Right atrium auricular region (tissue), 2 donors: ENCODE measurements at places on chromosomes 1 and 21.

DNA sequence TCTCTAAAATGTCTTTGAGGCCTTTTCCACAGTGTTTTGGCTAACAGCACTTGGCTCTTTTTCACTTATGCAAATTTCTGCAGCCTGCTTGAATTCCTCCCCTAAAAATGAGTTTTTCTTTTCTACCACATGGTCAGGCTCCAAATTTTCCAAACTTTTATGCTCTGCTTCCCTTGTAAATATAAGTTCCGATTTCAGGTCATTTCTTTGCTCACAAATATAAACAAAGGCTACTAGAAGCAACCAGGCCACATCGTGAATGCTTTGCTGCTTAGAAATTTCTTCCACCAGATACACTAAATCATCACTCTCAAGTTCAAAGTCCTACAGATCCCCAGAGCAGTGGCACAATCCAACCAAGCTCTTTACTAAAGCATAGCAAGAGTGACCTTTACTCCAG, 28.1 kb upstream of the BTG3 start:
- H3K4me1 ChIP-seq: no peaks in the 10 kb centered on the region
- no peak overlapping the region for H3K27ac ChIP-seq
- H3K36me3 ChIP-seq: no peaks in the 10 kb centered on the region
- no peak overlapping the region for H3K4me3 ChIP-seq

DNA sequence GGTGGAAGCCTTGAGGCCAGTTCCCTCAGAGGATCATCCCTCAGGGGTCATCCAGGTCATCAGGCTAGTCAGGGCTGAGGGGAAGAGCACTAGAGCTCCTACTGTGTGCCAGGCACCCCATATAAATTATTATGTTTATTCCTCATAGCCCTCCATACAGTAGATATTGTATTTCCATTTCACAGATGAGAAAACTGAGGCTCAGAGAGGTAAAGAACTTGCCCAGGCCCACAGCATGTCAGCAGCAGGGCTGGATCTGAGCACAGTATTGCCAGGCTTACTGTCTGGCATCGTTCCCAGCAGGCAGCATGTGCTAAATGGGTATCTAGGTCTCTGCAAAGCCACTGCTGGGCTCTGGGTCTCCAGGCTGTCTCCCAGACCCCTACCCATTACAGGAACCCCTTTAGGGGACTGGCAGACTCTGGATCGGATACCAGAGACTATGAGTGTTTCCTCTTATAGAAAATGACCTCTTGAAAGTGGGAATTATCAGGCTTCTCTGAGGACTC, 153.3 kb downstream of the PTPRU start:
- no peaks in the 10 kb centered on the region for H3K27me3 ChIP-seq
- no peaks in the 10 kb centered on the region for H3K4me1 ChIP-seq
- H3K36me3 ChIP-seq: no peaks in the 10 kb centered on the region
- H3K4me3 ChIP-seq: no peak overlapping the region

- no peak for DNase-seq
- H3K27ac ChIP-seq: no peak overlapping the region
- no peaks in the 10 kb centered on the region for H3K36me3 ChIP-seq
- H3K27me3 ChIP-seq: no peaks in the 10 kb centered on the region
- H3K4me1 ChIP-seq: no peaks in the 10 kb centered on the region
Observed at GRCh38 chr1:203915811-203916210, 54.4 kb downstream of the SNRPE start.

GRCh38 chr1:63000508-63000907, 216.6 kb downstream of the ATG4C start:
- no peaks in the 10 kb centered on the region for H3K27me3 ChIP-seq
- H3K36me3 ChIP-seq: no peaks in the 10 kb centered on the region
- no peak for DNase-seq
- H3K4me1 ChIP-seq: no peaks in the 10 kb centered on the region
- H3K27ac ChIP-seq: no peak overlapping the region
- H3K4me3 ChIP-seq: no peak overlapping the region

DNA sequence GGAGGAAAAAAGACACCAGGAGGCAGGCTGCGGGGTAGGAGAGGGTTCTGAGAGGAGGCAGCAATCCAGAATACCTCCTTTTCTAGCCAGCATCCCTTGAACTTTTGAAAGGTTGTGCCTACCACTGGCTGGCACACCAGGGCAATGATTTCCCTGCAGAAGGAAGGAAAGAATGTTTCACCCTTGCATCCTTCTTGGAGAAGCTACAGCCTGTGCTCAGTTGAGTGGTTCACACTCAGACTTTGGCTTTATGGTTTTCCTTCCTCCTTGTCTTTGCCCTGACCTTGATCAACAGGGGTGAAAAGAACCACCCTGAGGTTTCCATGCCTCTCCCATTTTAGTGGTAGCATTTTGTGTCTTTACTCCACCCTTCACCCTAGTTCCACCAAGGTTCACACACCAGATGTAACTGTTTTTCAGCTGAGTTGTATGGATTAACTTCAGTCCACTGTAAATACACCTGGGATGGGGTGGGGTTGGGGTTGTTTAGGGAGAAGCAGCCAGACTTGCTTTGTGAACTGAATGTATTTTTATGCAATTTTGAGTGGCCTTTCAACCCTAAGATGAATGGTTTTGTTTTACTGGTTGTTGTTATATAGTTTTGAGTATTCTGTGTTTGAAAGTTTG, 122.3 kb downstream of the SYT2 start:
- H3K27ac ChIP-seq: peak overlapping the region; percentile 82
- H3K36me3 ChIP-seq: peaks cover 16% of the 10 kb centered on the region
- DNase-seq: no peak
- peaks cover 78% of the 10 kb centered on the region for H3K4me1 ChIP-seq

DNA sequence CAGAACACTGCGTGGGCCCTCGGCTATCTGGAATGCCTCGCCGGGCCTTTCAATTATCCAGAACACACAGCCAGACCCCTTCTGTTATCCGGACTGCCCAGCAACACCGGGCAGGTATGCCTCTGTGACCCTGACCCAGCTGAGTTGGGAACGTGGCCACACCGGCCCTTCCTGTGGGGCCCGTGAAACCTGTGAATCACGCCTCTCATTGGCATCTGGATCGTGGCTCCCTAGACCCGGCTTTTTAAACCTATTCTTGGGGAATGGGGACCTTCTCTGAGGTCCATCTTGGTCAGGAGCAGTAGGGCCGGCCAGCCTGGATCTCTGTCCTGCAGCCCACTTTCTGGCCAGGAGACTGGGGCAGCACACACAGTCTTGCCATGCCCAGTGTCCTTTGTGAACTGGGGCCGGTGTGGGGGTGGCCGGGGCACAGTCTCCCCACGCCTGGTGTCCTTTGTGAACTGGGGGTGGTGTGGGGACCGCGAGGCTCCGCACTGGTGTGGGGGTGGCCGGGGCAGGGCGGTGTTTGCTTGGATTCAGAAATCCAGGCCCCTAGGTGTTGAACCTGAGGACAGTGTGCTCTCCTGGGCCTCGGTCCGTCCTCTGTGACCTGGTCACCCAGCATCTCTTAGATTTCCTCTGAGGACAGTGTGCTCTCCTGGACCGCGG, 11.1 kb downstream of the COL18A1 start:
- peak overlapping the region; percentile 43 for H3K27ac ChIP-seq
- H3K27me3 ChIP-seq: no peaks in the 10 kb centered on the region
- no peaks in the 10 kb centered on the region for H3K36me3 ChIP-seq
- H3K4me1 ChIP-seq: no peaks in the 10 kb centered on the region

- no peaks in the 10 kb centered on the region for H3K27me3 ChIP-seq
- no peak overlapping the region for H3K4me3 ChIP-seq
- no peaks in the 10 kb centered on the region for H3K36me3 ChIP-seq
- no peak overlapping the region for H3K27ac ChIP-seq
- no peak for DNase-seq
- H3K4me1 ChIP-seq: no peaks in the 10 kb centered on the region
Observed at GRCh38 chr1:198340139-198340538, 183.3 kb downstream of the NEK7 start.

DNA sequence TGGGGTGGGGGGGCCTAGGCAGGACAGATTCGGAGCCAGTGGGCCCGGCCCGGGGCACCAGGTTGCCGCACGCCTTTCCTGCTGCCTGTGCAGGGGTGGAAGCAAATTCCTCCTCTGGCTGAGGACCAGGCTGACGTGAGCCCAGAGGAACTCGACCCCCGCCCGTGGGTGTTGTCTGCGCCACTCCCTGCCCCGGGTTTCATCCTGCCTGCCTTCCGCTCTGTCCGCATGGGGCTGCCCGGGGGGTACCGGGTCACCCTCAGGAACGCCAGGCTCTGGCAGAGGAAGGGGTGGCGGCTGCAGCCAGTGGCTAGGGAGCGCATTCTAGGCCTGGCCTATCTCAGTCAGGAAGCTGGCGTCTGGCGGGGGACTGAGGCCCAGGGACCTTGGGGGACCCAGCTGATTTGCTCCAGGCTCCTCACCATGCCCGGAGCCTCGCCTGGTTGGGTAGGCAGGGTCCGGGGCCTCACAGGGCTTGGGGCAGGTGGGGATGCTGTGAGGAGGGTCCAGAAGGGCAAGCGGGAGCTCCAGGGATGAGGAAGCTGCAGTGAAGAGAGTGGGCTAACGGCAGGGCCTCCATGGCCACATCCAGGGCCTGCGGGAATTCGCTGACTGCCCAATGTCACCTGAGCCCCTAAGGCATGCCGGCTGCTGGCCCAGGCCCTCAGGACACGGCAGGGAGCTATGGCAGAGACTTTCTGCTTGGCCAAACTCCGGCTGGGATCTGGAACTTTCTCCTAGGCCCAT, 2.4 kb upstream of the IBA57 start:
- H3K36me3 ChIP-seq: no peaks in the 10 kb centered on the region
- H3K4me3 ChIP-seq: no peak overlapping the region
- peak; percentile 77 for DNase-seq
- peaks cover 3% of the 10 kb centered on the region for H3K4me1 ChIP-seq
- peak overlapping the region; percentile 100 for H3K27ac ChIP-seq
- H3K27me3 ChIP-seq: no peaks in the 10 kb centered on the region

- H3K4me1 ChIP-seq: no peaks in the 10 kb centered on the region
- no peaks in the 10 kb centered on the region for H3K36me3 ChIP-seq
Observed at GRCh38 chr1:47524272-47524671, 86.4 kb downstream of the FOXD2 start.

GRCh38 chr1:109277434-109278204, 5.3 kb downstream of the PSRC1 start:
- no peaks in the 10 kb centered on the region for H3K36me3 ChIP-seq
- H3K27ac ChIP-seq: no peak overlapping the region

DNA sequence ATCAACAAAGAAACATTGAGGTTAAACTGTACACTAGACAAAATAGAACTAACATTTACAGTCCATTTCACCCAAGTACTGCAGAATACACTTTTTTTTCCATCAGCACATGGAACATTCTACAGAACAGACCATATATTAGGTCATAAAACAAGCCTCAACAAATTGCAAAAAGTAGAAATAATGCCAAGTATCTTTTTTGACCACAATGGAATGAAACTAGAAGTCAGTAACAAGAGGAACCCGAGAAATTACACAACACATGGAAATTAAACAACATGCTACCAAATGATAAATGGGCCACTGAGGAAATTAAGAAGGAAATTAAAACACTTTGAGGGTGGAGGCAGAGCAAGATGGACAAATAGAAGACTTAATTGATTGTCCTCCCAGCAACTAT, 8.4 kb upstream of the C1orf185 start:
- no peaks in the 10 kb centered on the region for H3K36me3 ChIP-seq
- H3K4me3 ChIP-seq: no peak overlapping the region
- no peak for DNase-seq
- H3K27ac ChIP-seq: no peak overlapping the region
- H3K27me3 ChIP-seq: no peaks in the 10 kb centered on the region
- H3K4me1 ChIP-seq: no peaks in the 10 kb centered on the region

- H3K27ac ChIP-seq: peak overlapping the region; percentile 90
- H3K27me3 ChIP-seq: no peaks in the 10 kb centered on the region
- no peak for DNase-seq
- H3K4me3 ChIP-seq: peak overlapping the region; percentile 79
Observed at GRCh38 chr21:39381009-39381408, 32.1 kb upstream of the HMGN1 start.

- DNase-seq: no peak
- H3K4me3 ChIP-seq: no peak overlapping the region
- H3K4me1 ChIP-seq: no peaks in the 10 kb centered on the region
- no peak overlapping the region for H3K27ac ChIP-seq
- H3K36me3 ChIP-seq: no peaks in the 10 kb centered on the region
- no peaks in the 10 kb centered on the region for H3K27me3 ChIP-seq
Observed at GRCh38 chr1:56396581-56396980, 182.8 kb downstream of the PLPP3 start.

- no peaks in the 10 kb centered on the region for H3K36me3 ChIP-seq
- no peaks in the 10 kb centered on the region for H3K4me1 ChIP-seq
- DNase-seq: no peak
- H3K4me3 ChIP-seq: no peak overlapping the region
- no peaks in the 10 kb centered on the region for H3K27me3 ChIP-seq
Observed at GRCh38 chr1:102120910-102121309, 124.2 kb upstream of the OLFM3 start.

GRCh38 chr21:18142655-18143054, 102.0 kb upstream of the CHODL start:
- H3K4me1 ChIP-seq: no peaks in the 10 kb centered on the region
- no peaks in the 10 kb centered on the region for H3K27me3 ChIP-seq
- no peak overlapping the region for H3K27ac ChIP-seq
- no peak for DNase-seq
- no peak overlapping the region for H3K4me3 ChIP-seq

DNA sequence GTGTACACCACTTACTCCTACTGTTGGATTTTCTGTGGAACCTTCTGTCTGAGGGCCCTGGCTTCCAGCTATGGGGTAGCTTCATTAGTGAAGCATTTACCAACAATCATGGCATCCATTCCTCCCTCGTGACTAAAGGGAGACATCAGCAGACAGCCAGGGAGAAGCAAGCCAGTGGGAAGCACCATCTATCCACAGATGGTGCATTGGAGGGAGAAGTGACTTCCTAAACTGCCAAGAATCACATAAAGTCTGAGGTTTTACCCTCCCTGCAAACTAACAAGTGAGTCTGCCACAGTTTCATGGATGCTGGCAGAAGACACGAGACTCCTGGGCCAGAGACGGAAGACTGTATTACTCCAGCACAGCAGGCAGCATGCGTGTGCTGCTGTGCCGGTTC, 31.4 kb downstream of the UMODL1 start:
- H3K27me3 ChIP-seq: no peaks in the 10 kb centered on the region
- H3K4me1 ChIP-seq: no peaks in the 10 kb centered on the region
- H3K4me3 ChIP-seq: no peak overlapping the region

DNA sequence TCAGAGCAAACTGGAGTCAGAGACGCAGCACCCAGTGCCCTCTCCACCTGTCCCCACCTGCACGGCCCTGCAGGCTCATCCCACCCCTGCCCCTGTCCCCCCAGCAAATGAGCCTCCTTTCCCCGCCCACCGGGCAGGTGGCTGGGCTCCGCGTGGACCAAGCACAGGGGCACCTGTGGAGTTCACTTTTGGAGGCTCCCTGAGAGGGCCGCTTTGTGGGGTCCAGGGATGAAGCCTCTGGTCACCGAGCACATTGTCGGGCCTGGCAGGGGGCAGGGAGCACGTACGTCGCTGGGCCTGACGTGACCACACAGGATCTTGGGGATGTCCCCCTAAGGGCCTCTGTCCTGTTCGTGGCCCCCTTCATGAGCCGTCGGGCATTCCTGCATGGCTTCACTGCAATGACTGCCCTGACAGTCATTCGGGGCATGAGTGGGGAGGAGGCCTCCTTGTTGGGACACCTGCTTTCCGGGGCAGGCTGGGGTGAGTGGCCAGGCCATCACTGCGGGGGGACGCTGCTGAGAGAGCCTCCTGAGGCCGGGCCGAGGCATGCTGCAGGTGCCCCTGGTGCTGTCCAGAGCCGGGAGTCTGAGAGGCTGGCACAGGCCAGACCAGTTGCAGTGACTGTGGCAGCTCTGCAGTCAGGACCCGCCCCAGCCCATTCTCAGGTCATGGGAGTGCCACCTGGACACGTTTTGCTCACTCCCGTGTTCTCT, 19.7 kb downstream of the SLX9 start:
- peak overlapping the region; percentile 70 for H3K27ac ChIP-seq
- no peak for DNase-seq
- no peaks in the 10 kb centered on the region for H3K27me3 ChIP-seq

- no peak for DNase-seq
- H3K27ac ChIP-seq: no peak overlapping the region
- H3K36me3 ChIP-seq: no peaks in the 10 kb centered on the region
- H3K4me3 ChIP-seq: no peak overlapping the region
- no peaks in the 10 kb centered on the region for H3K4me1 ChIP-seq
- no peaks in the 10 kb centered on the region for H3K27me3 ChIP-seq
Observed at GRCh38 chr1:85244271-85245061, 15.0 kb downstream of the C1orf52 start.
